ENCODE measurements at places on chromosomes 7 and 10. TPM values are rescaled to one million over a fixed set of nuclear protein-coding genes. Genes with fewer than 3 reads are reported as not detected.

Gene CCDC3
- not detected for total RNA-seq

DNA sequence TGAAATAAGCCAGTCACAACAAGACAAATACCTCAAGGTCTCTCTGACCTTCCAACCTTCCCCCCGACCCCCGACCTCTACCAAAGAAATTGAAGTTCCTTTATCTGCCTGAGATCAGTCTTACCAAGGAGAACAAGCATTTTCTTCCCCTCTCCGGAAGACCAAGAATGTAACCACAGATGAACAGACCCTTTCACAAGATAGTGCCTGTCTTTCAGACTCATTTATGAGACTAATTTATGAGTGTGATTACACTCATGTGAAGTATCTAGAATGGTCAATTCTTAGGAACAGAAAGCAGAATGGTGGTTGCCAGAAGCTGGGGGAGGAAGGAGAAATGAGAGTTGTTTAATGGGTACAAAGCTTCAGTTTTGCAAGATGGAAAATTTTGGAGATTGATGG, 108.9 kb upstream of the MKLN1 start:
- no peak for DNase-seq

DNA sequence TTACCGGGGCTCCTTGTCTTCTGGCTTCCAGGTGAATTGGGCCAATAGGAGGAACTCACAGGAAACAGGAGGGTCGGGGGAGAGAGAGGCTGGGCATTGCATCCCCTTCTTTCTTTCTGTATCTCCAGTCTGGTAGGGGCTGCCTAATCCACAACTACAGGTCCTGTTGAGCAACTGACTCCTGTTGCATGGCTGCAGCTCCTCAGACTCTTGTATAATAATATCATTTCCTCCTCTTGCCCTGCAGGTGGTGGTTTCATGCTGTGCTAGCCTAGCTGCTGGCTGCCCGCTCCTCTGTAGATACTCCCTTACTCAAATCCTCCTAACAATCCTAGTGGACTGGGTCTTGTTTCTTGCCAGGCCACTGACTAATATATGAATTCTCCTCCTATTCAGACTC, 276.5 kb upstream of the SMIM30 start:
- DNase-seq: no peak

DNA sequence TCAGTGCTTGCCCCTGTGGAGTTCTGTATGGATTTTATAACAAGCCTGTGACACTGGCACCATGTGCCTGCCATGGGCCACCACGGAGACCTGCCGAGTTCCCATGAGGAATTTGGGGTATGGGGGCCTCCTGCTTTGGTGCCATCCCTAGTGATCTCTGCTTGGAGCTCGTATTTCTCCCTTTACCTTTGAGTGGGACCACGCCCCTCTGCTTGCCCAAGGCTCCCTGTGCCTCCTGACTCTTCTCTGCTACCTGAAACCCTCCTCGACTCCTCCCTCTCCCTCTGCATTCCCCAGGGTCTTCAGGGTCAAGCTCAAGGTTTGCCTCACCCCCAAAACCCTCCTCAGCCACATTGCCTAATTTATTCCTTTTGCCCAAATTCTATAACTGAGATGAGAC, 225.0 kb downstream of the BUB3 start:
- no peak for DNase-seq

DNA sequence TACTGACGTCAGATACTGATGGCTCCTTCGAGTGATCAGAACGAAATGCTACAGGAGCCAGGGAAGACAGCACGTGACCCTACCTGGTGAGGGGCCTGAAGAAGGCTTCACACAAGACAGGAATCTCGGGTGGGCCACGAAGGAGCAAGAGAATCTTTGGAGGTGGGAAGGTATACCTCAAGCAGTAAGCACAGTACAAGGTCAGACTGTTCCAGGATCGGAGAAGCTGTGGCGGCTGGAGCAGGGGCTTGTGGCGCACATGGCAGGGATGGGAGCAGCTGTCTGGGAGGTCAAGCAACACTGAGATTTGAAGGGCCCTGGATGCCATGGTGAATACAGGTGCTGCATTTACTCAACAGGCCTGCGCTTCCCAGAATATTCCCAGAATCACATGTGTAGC, 45.4 kb downstream of the C10orf143 start:
- DNase-seq: no peak
